Thyroid gland (tissue), 4 donors: ENCODE measurements at places on chromosomes 1 and 21. TPM values are rescaled to one million over a fixed set of nuclear protein-coding genes. Genes with fewer than 3 reads are reported as not detected.

ETV3L gene
- total RNA-seq = not detected

DNA sequence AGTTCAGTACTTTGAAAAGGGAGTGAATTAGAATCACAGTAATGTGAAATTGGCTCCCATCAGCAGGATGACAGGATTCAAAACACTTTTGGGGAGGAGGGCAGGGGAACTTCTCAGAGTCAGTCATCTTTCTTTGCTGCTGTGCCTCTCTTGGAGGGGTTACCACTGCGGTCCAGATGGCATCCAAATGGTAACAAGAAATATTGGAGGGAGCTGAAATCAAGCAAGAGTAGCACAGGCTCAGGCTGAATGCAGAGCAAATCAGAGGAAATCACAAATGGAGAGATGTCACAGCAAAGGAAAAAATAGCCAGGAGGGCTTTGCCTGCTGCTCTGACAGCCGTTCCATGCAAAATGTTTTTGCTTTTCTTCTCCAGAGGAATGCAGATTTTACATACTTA, 75.0 kb upstream of the C8B start:
- no peaks in the 10 kb centered on the region for H3K4me1 ChIP-seq
- no peaks in the 10 kb centered on the region for H3K27me3 ChIP-seq
- DNase-seq = no peak
- H3K36me3 ChIP-seq = no peaks in the 10 kb centered on the region

DNA sequence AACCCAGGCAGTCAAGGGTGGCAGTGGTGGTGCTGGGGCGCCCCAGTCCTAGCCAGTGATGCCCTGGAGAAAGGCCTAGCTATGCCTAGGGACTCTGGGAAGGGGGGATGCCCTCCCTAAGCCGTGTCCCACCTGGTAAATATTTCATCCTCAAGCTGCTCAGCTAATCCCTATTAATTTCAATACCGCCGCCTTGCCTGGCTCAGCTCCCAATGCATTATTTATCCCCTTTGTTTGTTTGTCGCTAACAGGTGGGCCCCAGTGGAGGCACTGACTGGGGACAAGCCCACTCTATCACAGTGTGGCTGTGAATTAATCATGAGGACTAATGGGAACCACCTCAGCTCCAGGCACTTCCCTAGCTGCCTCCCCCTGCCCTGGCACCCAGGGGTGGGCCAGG, 22.5 kb downstream of the DMAP1 start:
- no peak overlapping the region for H3K27ac ChIP-seq
- no peaks in the 10 kb centered on the region for H3K36me3 ChIP-seq
- DNase-seq = no peak

GRCh38 chr1:218171302-218171893, 113.7 kb upstream of the RRP15 start:
- H3K4me3 ChIP-seq = no peak overlapping the region
- H3K4me1 ChIP-seq = no peaks in the 10 kb centered on the region
- H3K36me3 ChIP-seq = no peaks in the 10 kb centered on the region
- DNase-seq = no peak
- no peak overlapping the region for H3K27ac ChIP-seq

DNA sequence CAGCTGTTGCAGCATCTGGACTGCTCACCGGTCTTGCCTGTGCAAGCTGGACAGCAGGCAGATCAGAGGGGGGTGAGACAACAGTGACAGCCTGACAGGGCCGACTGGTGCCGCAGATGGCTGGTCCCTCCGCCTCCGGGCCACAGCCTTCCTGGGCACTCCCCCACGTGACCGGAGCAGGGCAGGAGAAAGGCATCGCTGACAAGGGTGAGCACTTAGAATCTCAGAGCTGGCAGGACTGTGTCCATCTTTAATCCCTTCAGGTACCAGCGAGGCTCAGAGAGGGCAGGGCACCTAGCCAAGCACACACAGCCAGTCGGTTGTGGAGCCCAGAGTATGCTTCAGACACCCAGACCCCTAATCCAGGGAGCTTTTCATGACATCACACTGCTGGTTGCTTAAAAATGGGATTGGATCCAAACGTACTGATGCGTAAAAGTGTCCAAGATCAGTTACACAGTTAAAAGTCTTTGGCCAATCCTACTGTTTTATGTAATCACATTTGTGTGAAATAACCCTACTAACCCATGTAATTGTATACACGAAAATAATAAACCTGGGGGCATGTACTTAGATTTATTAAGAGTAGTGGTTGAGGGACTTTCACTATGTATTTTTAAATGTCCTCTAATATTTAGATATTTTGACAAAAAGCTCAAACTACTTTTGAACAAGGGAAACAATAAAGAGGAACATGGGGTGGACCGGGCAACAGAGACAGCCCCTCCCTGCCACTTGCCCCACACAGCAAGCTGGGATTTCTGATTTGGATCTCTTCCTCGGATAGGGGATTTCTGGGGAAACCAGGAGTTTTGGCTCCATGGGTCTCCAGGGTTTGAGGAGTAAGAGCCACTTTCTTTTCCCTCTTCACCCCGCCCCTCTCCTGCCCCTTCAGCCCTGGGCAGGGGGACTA, 758 bp upstream of the CNTN2 start:
- H3K27ac ChIP-seq = no peak overlapping the region
- no peak overlapping the region for H3K4me3 ChIP-seq
- H3K36me3 ChIP-seq = no peaks in the 10 kb centered on the region
- no peaks in the 10 kb centered on the region for H3K4me1 ChIP-seq
- no peaks in the 10 kb centered on the region for H3K27me3 ChIP-seq
- DNase-seq = no peak

DNA sequence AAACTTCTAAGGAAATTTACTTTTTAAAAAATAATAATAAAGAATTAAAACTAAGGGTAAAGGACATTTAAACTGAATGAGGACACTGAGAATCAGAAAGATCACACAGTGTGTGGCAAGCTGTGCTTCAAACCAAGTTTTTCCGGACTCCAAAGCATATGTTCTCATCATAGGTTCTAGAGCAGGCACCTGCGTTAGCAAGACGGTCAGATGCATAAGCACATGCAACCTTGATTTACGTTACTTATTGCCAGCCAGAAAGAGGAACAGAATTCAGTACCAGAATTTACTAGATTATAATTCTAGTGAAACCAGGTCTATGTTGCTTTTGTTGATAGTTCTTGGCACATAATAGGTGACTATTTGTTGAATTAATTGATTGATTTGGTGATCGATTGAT, 6.2 kb upstream of the LBR start:
- no peak overlapping the region for H3K4me3 ChIP-seq
- no peaks in the 10 kb centered on the region for H3K4me1 ChIP-seq
- H3K27ac ChIP-seq = no peak overlapping the region
- no peaks in the 10 kb centered on the region for H3K36me3 ChIP-seq
- no peak for DNase-seq
- no peaks in the 10 kb centered on the region for H3K27me3 ChIP-seq

GRCh38 chr1:207414606-207415108, 39.5 kb upstream of the CR2 start:
- no peak overlapping the region for H3K27ac ChIP-seq
- no peaks in the 10 kb centered on the region for H3K4me1 ChIP-seq
- no peak overlapping the region for H3K4me3 ChIP-seq

DNA sequence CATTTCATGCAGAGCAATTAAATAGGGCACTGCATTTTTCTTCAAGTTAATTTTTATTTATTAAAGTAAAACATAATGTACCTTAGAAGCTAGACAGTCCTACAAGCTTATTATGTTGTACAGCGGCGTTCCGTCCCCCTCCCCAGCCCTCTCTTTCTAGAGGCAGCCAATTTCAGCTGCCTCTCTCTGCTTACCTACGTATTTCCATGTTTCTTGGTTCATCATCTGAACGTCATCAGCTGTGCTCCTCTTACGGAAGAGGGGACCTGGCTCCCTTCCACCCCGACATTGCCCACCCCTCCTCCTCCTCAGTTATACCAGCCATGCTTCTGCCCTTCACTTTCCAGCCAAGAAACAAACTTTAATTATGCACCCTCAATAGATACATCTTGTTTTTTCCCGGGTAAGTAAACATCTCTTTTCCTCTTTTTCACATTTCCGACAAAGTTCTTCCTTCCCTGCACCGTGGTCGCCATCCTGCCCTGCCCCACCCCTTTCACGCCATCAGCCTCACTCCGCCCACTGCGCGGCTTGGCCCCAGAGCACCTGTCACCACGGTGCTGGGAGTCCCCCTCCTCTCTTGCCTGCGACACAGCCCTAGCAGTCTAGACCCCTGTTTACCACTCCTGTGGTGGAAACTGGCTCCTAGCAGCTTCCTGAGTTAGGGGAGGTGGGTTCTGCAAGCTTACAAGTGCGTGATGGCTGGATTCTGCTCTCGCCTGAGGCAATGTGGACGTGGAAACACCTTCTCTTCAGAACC, 57.9 kb downstream of the SLC37A1 start:
- peak; percentile 1 for DNase-seq
- peaks cover 38% of the 10 kb centered on the region for H3K36me3 ChIP-seq

FCMR gene
- total RNA-seq = 3.6 TPM
